Activated naive CD4-positive, alpha-beta T cell treated with anti-CD3 and anti-CD28 coated beads, Interleukin-2, amount 50 U/mL, for 16 hours (primary cell): ENCODE measurements at places on chromosomes 4 and X.

- no peak for DNase-seq
These were observed 92.7 kb downstream of the SHISA3 start for GRCh38 chr4:42490015-42490414.

GRCh38 chr4:141132709-141133145 lies 542 bp downstream of the RNF150 start:
- peak; percentile 15 for DNase-seq

DNA sequence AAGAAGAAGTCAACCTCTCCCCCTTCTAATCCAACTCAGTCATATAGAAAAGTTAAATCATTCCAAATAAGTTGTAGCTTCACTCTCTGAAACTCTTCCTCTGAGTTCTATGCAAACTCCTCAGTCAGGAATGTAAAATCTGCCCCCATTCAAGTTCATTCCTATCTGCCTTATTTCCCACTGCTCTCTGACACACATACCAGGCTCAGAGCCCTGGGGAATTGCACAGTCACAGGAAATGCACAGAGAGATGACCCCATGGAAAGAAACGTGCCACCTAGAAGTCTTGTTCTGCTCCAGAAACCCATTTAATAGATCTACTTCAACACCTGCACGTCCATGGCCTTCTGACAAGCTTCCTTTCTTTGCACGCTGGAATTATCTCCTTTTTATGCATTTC lies 236.0 kb upstream of the VCX3A start:
- no peak for DNase-seq

DNA sequence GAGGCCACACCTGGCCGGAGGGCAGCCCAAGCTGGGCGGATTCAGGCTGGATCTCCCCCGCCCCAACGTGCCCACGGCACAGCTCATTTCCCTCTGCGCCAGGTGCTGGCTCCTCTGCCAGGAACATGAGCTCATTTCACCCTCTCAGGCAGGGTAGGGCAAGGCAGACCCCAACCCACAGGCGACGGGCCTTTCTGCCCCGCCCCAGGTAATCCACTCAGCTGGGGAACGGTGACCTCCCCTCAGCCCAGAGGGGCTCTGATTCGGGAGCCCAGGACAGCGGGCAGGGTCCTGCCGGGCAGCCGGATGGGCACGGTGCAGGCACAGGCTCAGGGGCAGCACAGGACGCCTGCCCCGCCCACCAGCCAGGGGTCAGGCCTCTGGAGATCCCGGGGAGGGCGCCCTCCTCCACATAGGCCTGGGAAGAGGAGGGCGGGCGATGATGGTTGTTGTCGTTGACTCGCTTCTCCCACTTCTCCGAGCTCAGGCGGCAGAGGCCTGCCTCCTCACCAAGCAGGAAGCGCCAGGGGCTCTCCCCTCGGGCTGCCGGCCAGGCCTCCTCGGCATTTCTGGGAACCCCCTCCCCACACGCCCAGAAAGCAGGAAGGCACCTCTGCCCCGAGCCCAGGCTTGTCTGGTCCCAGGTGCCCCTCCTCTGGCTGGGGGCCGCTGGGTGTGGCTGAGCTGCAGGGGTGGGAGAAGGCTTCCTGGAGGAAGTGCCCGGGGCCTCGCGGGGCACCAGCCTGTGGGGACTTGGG lies 31.1 kb downstream of the TACC3 start:
- DNase-seq: no peak
